ENCODE measurements at places on chromosomes 6 and 20.

DNA sequence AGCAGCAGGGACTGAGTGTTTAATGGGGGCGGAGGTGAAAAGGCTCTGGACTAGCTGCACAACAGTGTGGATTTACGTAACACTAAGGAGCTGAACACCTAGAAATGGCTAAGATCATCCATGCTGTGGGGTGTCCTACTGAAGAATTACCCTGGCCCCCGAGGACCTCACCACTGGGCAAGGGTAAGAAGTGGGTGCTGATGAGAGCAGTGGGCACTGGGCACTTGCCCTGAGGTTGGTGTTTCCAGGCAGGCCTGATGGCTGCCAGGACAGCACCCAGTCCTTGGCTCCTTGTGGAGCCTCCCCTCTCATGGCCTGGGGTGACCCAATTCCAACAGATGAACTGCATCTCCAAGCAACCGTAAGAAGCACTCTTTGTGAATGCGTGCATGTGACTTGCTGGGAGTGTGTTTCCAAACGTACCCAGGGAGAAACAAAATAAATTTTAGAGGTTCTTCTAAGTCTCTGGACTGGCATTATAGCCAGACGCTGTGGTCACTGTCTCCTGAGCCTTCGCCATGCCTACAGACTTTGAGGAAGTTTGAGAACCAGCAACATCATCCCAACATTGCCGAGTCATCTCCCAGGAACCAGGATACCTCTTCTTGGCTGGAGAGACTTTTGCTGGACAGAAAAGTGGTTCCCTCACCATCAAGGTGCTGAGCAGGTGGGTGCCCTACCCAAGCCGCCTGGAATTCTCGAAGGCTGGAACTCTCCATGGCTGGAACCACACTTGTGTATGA lies 245.9 kb downstream of the ERMARD start:
- DNase-seq = no peak

DNA sequence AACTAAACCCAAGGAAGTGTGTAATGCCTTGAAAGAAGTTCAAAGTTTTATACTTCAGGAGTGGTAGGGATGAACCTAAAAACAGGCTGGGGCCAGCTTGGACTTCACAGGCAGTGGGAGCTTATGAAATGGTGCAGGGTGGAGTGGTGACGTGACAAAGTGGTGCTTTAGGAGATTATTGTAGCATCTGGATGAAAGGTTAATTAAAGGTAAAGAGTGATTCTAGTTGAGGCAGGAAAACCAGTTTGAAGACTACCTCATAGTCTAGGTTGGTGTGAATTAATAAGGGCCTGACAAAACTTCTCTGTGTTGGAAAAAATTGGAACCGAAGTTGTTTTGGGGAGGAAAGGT lies 30.5 kb upstream of the GMDS start:
- no peak for DNase-seq

DNA sequence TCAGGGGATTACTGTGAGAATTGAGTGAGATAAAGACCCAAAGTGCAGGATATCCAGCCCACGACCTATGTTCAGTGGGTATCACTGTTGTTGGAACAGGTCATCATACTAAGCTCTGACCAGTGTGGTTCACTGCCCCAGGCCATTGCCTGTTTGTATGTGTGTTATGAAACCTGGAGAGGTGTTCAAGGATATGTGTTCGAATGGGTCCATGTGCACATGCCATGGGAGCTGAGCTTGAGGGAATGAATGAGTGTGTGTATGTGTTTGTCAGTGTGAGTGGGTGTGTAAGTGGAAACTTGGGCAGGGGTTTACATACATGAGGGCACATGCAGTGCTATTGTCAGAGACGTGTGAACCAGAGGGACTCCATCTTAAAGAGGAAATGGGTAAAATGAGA lies 17.7 kb upstream of the AHCY start:
- no peak for DNase-seq

GRCh38 chr6:37477656-37478435 lies 21.8 kb downstream of the CCDC167 start:
- DNase-seq = no peak

DNA sequence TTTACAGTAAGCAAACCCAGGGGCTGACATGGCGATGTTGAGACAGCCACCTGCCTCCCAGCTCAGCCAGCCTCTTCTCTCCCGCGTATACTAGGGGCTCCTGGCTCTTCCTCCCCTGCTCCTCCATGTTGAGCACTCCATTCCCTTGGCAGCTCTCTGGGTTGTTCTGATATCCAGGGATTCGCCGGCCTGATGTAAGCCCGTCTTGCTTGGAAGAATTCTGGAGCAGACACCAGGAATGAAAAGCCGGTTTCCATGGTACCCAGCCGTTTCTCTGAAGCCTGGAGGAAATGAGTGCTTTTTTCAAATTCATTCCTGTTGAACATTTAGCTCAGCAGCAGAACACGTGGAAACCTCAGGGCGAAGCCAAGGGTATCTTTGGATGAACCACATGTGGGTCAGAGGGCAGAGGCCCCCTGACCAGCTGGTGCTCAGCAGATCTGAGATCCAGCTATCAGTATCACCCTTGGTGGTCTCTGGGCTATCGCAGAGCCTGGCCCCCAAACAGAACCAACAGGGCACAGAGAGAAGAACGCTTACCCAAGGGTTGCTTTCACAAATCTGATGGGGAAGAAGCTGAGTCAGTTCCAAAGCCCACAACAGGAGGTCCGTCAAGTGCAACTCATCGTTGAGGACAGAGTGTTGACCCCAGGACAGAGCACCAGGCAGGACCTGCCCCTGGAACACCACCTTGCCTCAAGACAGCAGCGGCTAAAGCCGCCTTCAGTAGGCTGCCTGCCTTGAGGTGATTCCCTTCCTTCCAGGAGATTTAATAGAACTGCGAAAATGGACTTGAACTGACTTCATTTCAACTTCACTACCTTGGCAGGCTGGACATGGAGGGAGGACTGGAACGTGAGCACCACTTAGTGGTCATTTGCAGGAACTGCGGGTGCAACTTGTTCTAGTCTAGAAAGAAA lies 96.1 kb upstream of the RIN2 start:
- peak; percentile 35 for DNase-seq

- DNase-seq = no peak
These were observed 59.6 kb upstream of the SAMHD1 start for GRCh38 chr20:37011147-37011546.

GRCh38 chr6:135985471-135985870 lies 134.0 kb downstream of the PDE7B start:
- no peak for DNase-seq

- no peak for DNase-seq
These were observed 15.0 kb downstream of the TRAPPC3L start for GRCh38 chr6:116530436-116530835.

- DNase-seq = no peak
These were observed 4.9 kb downstream of the PTK7 start for GRCh38 chr6:43081043-43081442.

- DNase-seq = no peak
These were observed 1.5 kb downstream of the ZBTB22 start for GRCh38 chr6:33315793-33316602.

DNA sequence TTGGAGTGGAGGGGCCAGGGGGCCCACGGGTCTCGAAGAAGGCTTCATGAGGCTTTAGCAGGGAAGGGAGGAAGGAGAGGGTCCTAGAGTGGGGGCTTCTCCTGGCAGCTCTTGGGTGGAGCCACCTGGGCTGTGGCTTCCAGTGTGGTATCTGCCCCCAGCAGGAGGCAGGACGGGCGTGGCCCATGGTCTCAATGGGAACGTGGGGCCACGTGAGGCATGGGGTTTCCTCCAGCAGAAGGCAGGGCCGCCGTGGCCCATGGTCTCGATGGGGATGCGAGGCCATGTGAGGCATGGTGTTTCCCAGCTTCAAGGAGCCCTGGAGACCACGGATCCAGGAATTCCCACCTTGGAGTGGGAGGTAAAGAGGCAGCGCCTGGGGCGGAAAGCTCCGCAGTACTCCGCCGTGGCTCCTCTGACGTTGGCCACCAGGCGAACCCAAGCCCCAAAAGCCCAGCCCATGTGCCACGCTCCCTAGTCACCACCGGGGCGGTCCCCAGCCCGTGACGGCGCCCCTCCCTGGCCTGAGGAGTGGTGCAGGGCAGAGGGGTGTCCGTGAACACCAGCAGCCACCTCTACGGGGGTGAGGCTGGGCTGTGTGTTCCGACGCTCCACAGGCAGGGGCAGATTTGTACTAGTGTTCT lies 62.0 kb upstream of the GATA5 start:
- no peak for DNase-seq

GRCh38 chr6:90162648-90163387 lies 133.8 kb downstream of the BACH2 start:
- no peak for DNase-seq

- DNase-seq = no peak
These were observed 85.3 kb downstream of the GJA10 start for GRCh38 chr6:89979481-89980119.

DNA sequence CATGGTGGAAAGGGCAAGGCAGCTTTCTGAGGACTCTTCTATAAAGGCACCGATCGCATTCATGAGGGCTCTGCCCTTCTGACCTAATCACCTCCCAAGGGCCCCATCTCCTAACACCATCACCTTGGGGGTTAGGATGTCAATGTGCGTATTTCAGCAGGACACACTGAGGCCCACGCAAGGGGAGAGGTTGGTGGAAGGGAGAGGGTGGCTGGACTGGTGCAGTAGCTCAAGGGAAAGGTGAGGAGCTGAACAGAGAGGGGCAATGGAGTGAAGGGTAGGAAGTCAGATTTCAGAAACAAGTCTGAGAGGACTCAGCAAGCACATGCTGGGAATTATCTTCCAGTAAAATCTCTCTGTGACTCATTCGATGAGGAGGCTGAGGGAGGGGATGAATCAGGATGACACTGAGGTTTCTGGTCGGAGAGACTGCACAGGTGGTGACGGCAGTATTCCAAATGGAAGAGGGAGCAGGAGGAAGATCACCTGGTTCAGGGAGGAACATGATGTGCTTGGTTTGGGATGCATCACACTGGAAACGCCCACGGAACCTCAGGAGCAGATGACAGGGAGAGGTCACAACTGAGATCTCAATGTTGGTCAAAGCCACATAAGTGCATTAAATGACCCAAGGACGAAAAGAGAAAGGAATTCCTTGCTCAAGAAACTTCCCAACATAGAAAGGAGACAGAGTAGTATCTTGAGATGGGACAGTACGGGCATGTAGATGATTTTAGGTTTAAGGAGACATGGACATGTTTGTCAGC lies 67.1 kb downstream of the TFAP2A start:
- DNase-seq = no peak

- no peak for DNase-seq
These were observed 122.5 kb upstream of the TAB2 start for GRCh38 chr6:149194820-149195558.

DNA sequence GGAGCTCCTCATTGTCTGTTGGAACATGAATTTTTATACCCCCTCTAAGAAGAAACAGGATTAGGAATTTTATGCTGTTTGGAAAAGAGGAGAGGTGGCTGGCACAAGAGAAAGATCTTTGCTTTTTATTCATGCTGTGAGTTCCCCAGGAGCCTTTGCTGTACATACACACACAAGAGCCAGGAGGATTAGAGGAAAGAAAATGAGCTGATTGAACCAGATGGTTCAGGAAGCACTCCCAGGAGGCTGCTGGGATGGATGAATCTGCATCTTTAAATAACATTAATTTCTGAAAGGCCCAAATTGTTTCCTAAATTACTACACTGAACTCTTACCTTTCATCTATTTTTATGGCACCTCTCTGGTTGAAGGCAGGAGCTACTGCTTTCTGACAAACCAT lies 20.1 kb upstream of the TCP11 start:
- no peak for DNase-seq

GRCh38 chr20:53748176-53748575 lies 154.5 kb upstream of the ZNF217 start:
- DNase-seq = no peak

DNA sequence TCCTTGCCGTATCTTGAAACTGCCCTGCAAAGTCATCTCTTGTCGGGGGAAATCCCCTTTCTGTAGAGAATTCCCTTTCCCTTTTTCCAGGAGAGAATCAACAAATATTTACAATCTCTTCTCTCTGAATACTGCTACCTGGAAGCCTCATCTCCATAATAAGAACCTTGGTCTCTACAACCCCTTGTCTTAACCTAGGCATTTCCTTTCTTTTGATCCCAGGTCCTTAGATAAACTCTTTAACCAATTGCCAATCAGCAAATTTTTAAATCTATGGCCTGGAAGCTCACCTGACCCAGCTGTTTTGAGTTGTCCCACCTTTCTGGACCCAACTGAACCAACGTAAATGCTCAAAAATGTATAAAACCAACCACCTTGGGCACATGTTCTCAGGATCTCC lies 30.6 kb upstream of the SEC63 start:
- DNase-seq = no peak

- no peak for DNase-seq
These were observed 918 bp downstream of the YIPF3 start for GRCh38 chr6:43515808-43516207.

- DNase-seq = no peak
These were observed 39.3 kb downstream of the PHACTR3 start for GRCh38 chr20:59643615-59644061.

DNA sequence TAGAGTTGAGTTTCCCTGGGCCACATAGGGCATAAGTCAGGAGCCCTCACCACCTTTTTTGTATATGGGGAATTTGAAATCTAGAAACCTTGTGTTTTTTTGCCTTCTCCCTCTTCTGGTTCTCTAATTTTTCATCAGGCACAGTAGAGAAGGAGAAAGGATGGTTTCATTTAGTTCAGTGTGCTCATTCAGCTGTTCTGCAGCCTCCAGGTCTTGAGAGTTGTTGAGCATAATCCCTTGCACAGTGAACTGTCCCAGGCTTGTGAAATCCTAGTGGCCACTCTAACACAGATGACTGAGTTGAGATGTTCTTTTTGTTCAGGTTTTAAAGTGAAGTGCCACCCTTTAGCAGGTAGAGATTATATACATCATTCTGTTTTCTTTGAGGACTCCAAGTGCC lies 183.5 kb downstream of the CDKAL1 start:
- no peak for DNase-seq

DNA sequence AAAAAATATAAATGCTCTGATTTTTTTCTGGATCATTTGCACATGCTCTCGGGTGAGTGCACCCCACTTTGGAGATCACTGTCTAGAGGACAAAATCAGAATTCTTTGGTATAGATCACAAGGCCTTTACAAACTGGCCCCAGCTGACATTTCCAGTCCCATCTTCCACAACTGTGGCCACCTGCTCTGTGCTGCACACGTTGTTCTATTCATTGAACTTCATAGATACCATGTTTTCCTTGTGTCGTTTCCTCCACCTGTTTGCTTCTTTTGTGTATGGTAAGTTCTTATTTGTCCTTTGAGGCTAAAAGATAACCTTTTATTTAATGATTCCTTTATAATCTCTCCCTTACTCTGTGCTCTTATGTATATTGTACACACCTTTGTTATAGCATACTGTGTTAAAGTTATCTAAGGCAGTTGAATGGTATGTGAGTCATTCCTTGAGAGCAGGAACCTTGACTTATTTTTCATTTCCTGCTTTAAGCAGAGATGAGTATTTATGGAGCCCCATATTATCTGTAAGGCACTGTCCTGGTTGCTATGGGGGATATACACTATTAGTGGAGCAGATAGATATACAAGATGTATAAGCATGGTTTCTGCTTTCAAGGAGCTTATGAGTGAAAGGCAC lies 12.0 kb upstream of the SLC17A5 start:
- no peak for DNase-seq

DNA sequence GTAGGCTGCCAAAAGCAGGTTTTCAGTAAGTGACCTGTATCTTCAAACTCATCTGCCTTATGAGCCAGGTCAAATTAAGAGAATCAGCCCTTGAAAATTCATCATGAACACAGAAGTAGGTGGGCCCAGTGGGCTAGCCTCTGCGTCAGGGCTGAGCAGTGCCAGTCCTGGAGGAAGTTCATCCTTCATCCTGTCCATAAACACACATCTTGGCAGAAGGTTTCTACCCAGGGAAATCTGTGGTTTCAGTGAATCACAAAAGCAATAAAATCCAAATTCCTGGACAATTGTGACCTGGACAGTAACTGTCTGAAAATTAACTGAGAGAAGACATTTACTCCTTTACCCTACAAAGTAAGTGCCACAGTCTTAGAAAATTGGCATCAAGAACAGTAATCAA lies 72.4 kb downstream of the ATG5 start:
- DNase-seq = no peak
